ENCODE measurements at places on chromosomes 7 and 10.

DNA sequence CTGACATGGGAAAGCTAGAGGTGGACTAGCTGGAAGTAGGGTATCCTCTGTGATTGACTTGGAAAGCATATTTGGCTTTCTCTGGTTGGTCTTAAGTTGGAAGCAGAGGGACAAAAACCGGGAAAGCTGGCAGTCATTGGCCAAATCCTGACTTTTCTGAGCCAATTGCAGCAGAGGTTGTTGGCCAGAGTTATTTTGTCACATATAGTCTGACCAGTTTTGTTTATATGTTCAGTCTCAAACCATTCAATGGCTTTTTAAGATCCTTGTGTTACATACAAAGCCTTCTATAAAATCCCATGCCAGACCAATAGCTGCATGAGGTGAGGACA is 6.3 kb downstream of the CFAP69 start:
- DNase-seq = no peak

- DNase-seq = no peak
Observed at GRCh38 chr7:157019718-157020451, 9.4 kb upstream of the MNX1 start.

GRCh38 chr10:89064748-89065147 is 74.2 kb downstream of the FAS start:
- DNase-seq = no peak

GRCh38 chr10:43649185-43649523 is 473 bp upstream of the ZNF32 start:
- DNase-seq = no peak

- no peak for DNase-seq
Observed at GRCh38 chr10:33164060-33164709, 170.3 kb downstream of the NRP1 start.

DNA sequence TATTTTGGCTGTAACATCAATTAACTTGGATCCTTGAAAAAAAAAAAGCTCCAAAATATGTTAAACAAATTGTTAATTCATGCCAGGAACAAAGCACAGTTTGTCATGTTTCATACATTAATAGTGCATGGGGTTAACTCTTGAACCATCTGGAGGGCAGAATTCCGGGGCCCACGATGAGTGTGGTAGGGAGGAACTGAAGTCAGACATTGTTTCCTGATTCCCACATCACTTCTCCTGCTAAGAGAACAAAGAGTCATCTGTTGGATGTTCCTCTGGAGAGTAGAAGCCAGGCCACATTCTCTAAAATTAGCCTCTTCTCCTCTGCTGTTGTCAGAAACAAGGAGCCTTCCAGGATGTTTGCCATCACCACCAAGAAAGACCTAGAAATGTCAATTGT is 54.6 kb downstream of the TMEM178B start:
- no peak for DNase-seq

GRCh38 chr10:54402576-54402975 is 398.5 kb downstream of the PCDH15 start:
- no peak for DNase-seq

GRCh38 chr7:121595758-121596696 is 199.9 kb upstream of the FAM3C start:
- no peak for DNase-seq

DNA sequence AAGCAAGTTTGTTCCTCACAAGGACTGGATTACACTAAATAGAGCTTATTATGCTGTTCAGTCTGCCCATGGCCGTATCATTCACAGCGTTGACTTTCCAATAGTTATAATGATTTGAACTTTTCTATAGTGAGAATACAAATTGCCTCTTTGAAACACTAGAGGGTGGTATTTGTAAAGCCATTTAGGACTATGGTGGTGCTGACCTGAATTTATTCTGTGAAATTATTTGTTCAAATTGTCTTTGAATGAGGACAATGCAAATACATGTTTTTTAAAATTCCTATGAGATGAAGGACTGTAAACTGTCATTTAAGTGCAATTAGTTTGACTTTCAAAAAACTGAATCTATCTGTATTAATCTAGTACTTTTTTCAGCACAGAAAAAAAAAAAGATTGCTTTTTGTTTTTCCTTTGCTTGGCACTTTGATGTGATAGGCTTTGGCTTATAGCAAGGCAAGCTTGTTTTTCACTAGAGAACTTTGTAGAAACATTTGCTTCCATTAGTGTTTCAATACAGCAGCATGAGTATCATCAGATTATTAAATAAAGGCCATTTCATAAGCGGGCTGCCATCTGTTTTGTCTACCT is 122.7 kb upstream of the TMEM229A start:
- no peak for DNase-seq

DNA sequence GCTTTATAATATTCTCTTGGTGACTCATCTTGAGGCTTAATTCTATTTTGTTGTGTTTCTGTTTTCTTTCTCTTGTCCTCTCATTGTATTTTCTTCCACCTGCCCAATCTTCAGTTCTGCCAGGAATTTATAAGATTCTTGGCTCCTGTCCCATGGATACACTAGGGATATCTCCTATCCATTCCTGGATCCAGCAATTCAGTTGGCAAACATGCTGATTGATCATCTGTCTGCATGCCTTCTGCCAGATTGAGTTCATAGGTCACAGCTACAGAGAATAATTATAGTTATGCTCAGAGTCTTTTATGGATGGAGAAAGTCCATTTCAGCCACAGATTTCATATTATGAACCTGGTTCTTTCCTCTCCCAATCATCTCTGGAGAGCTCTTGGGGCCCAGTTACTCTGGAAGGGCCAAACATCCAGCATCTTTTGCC is 140.4 kb upstream of the MAGI2 start:
- DNase-seq = no peak

DNA sequence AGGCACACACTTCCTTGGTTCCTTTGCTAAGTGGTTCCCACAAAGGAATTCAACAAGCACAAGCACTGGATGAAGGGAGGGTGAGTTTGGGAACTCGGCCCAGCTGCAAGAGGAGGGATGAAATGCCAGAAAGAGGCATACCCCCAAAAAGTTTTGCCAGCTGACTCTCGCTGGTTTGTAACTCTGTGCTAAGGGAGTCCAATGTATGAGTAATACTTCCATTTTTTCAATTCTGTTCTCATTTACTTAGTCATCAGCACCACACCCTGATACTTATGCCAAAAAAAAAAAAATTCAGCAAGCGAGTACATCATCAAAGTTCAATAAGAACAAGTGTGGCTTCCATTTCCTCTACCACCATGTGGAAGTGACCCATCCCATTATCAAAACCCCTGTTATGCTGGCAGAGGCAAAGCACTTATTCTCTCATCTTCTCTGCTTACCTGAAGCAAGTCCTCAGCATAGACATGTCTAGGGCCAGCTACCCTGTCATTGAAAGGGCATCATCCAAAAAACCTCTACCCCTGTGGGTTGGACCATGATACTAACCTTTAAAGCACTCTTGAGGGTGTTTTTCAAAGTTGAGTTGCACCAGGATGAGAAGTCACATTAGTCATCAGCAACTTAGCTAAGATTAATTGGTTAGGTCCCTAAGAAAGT is 6.9 kb upstream of the HYCC1 start:
- DNase-seq = peak; percentile 73

DNA sequence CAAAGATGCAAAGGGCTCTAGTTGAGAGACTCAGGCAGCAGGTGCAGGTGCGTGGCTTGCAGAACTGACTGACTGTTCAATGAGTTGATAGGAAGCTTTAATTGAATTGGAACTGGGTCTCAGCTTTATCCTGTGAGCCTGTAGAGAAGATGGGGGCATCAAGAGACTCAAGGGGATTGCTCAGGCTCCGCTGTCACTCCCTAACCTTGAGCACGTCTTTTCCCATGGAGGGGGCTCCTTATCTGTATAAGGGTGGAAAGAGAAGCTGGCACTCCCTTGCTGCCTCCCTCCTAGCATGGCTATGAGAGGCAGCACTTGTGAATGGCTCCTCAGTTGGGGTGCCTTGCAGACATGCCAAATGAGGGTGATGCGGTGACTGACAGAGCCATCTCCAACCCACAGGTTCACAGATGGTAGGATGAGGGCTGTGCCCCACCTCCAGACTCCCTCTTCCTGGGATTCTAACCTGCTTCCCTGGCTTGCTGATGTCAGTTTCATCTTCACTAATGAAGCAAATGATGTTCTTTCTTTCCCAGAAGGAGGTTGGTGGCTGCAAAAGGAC is 12.4 kb upstream of the PLEKHA1 start:
- DNase-seq = no peak

DNA sequence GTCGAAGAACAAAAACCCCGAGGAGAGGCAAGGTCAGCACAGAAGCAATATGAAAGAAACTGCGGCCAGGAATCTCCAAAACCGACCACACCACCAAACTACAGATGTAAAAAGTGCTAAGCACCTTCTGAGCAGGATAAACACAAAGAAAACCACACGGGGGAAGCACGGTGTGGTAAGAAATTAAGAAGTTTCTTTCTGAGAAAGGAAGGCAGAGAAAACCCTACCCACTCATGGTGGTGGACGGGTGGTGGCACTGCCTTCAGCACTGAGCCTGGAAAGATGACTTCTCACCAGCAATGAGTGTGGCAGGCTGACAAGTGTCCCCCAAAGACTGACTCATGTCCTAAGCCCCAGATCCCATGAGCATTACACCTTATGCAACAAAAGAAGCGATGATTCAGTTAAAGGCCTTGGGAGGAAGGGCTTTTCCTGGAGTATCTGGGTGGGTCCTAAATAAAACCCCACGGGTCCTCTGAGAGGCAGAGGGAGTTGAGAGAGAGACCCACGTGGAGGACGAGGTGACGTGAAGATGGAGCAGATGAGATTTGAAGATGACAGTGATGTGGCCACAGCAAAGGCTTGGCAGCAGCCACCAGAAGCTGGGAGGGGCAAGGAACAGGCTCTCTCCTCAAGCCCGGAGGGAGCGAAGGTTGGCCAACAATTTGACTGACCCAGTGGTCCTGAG is 124.9 kb downstream of the DLG5 start:
- no peak for DNase-seq

GRCh38 chr10:127736222-127736914 is 617 bp upstream of the FOXI2 start:
- DNase-seq = no peak

- DNase-seq = peak; percentile 42
Observed at GRCh38 chr10:45000752-45001380, at the start of gene ZNF22. Gene ZNF22 (plus strand): TSS chr10:45000923. CDS start chr10:45003369, 2,446 bp downstream.

All from HS-27A (cell line).